ENCODE measurements at places on chromosomes 4 and X. TPM values are rescaled to one million over a fixed set of nuclear protein-coding genes. Genes with fewer than 3 reads are reported as not detected.

DNA sequence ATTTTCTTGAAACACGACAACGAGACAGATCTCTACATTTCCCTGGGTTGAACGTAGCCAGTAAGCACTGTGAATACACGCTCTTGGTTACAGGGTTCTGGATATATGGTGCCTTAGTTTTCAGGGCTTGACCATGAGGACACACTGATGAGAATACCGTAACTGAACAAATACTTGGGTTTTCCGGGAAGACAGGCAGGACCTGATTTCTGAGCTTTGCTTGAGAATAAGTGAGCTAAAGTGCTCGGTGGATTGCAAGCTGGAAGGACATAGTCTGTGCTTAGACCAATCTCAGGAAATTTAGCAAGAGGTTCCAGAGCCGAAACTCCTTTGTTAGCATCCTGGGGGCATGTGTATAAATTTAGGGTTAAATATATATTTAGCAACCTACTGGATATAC lies 876 bp upstream of the TACR3 start:
- H3K27ac ChIP-seq, result no peak overlapping the region
- DNase-seq, result no peak
- no peaks in the 10 kb centered on the region for H3K27me3 ChIP-seq
- no peaks in the 10 kb centered on the region for H3K36me3 ChIP-seq
- peaks cover 5% of the 10 kb centered on the region for H3K4me1 ChIP-seq

GRCh38 chr4:167196344-167197012 lies 37.8 kb downstream of the SPOCK3 start:
- H3K27me3 ChIP-seq, result no peaks in the 10 kb centered on the region
- H3K27ac ChIP-seq, result no peak overlapping the region
- no peak overlapping the region for H3K4me3 ChIP-seq
- no peaks in the 10 kb centered on the region for H3K4me1 ChIP-seq

DNA sequence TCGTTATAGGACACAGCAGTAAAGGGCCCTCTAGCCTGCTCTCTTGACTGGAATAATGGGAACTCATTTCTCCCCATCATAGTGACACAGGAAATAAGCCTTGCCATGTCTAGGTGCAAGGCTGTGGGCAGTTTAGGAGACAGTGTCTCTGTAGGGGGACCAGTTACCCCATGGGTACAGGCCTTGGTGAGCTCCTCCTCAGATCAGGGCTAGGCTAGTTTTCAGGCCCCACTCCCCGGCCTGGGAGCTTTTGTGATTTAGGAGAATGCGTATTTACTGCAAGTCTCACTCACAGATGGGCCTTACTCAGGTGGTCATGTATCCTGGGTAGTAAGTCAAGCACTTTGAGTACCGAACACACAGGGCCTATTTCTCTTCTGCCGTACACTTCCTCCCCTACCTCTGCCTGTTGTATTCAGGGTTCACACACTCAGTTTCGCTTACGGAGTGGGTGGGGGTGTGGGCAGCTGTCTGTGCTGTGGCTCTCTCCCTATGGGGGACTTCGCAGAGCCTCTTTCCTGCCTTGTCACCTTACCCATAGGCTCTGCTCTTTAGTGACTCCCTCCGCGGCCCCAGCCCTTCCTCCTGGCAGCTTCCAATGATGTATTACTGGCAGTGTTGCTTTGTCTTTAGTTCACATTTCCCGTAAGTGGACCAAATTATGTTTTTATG lies 34.2 kb downstream of the FAM193A start:
- no peaks in the 10 kb centered on the region for H3K36me3 ChIP-seq
- H3K4me1 ChIP-seq, result peaks cover 13% of the 10 kb centered on the region
- H3K27ac ChIP-seq, result no peak overlapping the region
- no peaks in the 10 kb centered on the region for H3K27me3 ChIP-seq
- no peak overlapping the region for H3K4me3 ChIP-seq
- DNase-seq, result no peak

Gene STK32B
- 0.83 TPM for total RNA-seq

Gene TMPRSS11F
- total RNA-seq, result not detected

Gene GUCY1A1
- 12.1 TPM for total RNA-seq

Gene NUP62CL
- 3.1 TPM for total RNA-seq

Gene FNIP2
- 20.9 TPM for total RNA-seq

Gene PLAC8
- 15.4 TPM for total RNA-seq

Measured in ovary (tissue), 10 donors.